Stimulated activated CD8-positive, alpha-beta memory T cell treated with anti-CD3 and anti-CD28 coated beads, Interleukin-15, amount 100 ng/mL, for 1 hour (primary cell): ENCODE measurements at places on chromosomes 2 and 18.

DNA sequence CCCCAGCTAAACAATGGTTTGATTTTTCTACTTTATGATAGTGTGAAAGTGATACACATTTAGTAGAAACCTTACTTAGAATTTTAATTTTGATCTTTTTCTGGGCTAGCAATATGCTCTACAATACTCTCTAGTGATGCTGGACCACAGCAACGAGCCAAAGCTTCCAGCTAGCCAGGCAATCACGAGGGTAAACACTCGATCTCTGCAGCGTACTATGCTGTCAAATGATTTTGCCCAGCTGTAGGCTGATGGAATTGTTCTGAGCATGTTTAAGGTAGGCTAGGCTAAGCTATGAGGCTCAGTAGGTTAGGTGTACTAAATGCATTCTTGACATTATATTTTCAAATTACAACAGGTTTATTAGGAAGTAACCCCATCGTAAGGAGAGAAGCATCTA is 207.5 kb downstream of the LRRTM4 start:
- DNase-seq, result no peak

DNA sequence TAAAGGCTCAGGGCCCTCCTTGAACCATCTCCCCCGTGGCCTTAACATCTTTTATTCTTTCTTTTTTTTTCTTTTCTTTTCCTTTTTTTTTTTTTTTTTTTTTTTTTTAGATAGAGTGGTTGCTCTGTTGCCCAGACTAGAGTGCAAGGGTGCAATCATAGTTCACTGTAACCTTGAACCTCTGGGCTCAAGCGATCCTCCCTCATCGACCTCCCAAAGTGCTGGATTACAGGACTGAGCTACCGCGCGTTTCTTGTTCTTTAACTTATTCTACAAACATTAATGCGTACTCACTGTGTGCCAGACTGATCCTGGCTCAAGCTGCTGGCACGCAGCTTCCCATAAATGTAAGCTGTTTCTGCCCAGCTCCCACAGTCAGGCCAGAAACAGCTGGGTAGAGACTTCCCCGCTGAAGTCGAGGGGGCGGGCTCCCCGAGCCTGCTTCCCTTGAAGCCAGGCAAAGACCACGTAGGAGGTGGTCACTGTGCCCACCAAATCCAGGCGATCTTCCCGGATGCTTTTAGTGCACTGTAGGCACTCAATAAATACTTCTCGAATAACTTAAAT is 29.2 kb upstream of the ATP6V1B1 start:
- no peak for DNase-seq

DNA sequence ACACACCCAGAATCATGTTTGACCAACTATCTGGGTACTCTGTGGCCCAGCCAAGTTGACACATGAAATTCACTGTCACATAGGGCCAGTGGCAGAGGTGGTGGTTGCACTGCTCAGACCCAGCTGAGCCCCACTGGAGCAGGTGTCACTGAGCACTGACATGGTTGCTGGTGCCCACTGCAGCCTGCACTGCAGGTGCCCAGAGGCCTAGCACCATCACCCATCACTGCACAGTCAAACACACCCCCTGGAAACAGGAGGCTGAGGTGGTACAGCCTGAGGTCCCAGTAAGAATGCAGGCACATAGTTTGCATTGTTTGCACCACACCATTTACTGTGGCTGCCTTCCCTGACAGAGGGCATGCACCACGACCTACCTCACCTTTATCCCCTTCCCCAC is 278.7 kb upstream of the MGAT5 start:
- DNase-seq, result no peak

DNA sequence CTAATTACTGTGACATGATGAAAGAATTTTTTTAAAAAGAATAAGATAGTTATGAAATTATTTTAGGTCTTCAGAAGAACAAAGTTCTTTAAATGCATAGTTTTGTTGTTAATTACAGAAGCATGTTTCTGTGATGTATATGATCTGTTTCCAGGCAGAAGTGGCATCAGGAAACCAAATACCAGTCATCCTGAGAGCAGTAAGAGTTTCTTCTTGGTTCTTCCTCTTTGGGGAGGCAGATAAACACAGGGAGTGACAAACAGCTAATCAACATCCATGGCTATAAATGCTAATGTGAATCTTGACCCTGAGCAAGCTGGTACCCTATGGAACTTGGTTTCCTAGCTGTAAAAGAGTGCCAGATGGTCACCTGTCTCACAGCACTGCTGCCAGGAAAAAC is 29.2 kb downstream of the WIPF1 start:
- DNase-seq, result no peak

DNA sequence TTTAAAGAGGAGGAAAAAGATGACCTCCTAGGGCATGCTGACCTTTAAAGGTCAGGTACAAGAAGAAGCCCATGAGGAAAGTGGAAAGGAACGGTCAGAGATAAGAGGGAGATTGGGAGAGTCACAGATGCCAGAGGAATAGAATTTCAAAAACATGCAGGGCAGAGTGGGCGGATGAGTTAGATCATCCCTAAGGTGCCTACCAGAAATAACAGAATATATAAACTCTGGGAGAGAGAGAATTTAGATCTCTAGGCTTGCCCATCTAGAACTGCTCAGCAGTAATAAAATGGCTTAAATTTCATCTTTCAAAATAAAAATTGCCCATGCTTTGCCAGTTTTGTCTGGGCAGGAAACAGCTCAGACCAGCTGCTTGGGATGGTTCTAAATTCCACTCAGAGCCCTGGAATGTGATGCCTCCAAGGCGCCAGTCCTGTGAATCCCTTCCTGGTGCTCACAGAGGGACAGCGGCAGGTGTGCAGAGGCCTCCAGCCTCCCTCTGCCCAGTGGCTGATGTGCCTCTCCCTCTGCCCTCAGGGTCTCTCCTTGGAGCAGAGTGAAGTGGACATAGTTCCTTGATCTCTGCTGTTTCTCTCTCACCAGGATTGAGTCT is 130.9 kb downstream of the ANTXR1 start:
- no peak for DNase-seq

DNA sequence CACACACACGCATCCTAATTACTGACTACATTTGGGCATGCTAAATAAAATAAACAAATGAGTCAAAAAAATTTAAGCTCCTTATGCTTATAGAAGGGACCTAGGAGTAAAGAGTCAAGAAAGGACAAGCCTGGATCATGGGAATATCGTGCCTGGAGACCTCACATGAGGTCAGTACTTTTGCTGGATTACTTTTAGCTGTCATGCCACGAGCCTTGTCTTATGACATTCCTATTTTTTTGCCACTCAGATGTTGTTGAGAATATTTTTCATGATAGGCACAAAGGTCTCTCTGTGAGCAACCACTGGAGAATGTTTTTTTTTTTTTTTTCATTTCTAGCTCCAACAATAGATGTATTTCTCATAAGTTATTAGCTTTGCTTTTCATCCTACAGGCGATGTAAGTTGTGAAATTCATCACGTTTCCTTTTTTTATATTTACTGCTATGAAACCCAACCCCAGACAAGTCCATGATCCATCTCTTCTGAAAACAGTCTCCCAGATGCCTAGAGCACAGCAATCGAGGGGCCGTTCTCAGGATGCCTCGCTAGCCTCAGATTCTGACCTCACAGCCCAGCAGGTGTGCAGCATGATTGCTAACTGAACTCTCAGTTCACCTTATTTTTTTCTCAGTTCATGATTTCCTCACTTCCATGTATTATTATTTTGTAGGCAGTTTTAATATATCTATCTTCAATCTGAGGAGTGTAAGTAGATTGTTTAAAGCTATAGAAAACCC is 464.5 kb downstream of the IRS1 start:
- no peak for DNase-seq

DNA sequence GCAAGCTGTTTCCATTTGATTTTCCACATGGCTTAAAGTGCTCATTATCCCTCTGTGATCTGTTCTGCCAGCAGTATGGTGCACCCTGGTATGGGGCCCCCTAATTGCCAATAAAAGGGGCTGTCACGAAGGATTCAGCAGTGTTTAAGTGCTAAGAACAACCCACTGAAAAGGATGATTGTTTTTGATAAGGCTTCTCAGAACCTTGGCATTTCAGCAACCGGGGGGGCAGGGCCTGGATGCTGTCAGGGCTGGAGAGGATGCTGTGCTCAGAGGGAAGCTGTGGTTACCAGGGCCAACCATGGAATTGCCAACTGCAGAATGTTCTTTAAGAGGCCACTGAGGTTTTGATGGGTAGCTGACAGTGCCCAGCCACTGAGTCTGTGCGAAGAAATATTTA is 117.8 kb downstream of the CTIF start:
- DNase-seq, result no peak

- no peak for DNase-seq
These were observed 34.9 kb downstream of the SMAD7 start for GRCh38 chr18:48915626-48916425.

GRCh38 chr2:241235859-241236593 is 47.5 kb downstream of the ANO7 start:
- no peak for DNase-seq

- DNase-seq, result no peak
These were observed 325.9 kb downstream of the PAX3 start for GRCh38 chr2:221972813-221973478.

GRCh38 chr18:53756610-53756972 is 467.9 kb downstream of the MBD2 start:
- DNase-seq, result no peak

GRCh38 chr2:204863336-204863735 is 318.1 kb downstream of the PARD3B start:
- no peak for DNase-seq

GRCh38 chr2:170715932-170716777 is 1.0 kb downstream of the SP5 start:
- no peak for DNase-seq

DNA sequence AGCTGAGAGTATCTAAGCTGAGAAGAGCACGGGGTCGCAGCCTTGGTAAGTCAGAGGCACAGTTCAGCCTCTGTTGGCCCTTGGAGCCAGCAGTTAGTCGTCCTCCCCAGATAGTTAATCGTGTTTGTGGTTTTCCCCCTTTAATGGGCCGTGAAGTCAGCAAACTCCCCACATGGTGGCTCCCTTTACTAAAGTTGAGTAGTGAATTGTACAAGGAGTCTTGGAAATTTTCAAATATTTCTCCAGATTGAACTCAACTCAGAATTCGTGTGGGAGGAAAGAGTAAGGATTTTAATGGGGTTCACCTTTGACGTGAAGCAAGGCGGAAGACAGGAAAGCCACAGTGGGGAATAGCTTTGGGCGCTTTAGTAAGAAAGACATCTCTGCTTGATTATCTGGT is 2.4 kb upstream of the ADCYAP1 start:
- DNase-seq, result no peak
